Progenitor cell of endocrine pancreas (in vitro differentiated cells): ENCODE measurements at places on chromosomes 16 and 17.

DNA sequence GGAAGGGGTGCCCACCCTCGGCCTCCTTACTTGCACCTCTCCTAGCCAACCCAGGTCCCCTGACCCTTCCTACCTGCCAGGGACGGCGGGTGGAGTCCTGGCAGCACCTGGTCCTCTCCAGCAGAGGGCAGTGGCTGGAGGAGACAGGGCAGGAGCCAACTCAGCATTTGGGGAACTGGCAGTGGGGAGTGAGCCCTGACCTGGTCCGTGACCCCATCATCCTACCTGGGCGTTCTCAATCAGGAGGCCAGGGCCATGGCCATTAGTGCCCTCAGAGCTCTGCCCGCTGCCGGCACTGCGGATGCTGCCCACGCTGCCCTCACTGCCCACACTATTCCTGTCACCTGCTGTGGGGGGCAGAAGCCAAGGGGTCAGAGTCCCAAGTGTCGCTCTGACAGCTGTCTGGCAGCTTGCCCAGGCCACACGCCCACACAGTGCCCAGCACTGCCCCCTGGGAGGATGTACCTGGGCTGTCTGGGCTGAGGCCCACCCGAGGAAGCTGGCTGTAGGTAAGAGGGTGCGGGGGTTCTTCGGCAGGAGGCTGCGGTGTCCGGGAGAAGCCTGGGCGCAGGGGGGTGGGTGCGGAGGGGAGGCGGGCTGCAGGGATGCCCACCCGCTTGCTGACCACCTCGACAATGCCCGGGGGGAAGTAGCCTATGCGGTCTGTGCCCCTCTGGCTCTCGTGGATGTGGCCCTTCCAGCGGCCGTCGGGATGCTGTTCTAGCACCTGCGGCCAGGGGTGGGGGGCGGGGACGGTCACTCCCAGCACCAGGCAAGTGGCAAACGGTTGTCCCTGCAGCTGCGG, 10.8 kb downstream of the CASKIN2 start:
- no peak for DNase-seq

- no peak for DNase-seq
These were observed 20.0 kb upstream of the ZFHX3 start for GRCh38 chr16:73067671-73068540.

DNA sequence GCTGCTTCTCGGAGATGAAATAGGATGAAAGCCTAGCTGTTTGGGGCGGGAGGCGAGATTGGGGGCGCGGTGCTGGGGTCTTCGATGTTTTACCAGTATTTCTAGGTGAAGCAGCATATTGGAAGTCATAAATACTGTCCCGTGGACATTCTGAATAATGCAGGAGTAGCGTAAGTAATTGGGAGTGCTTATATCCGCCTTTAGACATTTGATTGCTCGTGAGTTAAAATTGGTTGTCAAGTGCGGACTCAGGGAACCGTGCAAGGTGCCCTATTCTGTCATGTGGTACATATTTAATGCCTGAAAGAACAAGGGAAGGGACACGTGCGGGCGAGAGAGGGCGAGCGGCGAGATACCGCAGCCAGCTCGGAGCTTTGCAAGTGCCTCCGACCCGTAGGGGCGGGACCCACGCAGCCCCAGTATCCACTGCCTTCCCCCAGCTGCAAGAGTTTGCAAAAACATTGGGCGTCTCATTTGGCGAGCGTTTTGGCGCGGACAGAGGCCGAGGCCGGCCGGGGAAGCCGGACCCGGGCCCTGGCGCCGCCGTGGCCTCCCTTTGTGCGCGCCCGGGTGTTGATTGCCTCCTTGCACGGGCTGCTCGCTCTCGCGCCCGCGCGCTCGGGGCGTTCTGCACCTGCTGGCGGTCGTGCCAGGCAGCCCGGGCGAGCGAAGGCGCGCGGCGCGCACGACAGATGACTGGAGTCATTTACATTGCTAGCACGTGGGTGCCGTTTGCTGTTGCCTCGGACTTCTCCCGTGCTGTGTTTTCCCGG, 849.8 kb upstream of the RBFOX1 start:
- DNase-seq: no peak

- no peak for DNase-seq
These were observed 17.3 kb downstream of the COTL1 start for GRCh38 chr16:84600343-84601229.

- DNase-seq: no peak
These were observed 102.8 kb downstream of the CMIP start for GRCh38 chr16:81547194-81547938.

DNA sequence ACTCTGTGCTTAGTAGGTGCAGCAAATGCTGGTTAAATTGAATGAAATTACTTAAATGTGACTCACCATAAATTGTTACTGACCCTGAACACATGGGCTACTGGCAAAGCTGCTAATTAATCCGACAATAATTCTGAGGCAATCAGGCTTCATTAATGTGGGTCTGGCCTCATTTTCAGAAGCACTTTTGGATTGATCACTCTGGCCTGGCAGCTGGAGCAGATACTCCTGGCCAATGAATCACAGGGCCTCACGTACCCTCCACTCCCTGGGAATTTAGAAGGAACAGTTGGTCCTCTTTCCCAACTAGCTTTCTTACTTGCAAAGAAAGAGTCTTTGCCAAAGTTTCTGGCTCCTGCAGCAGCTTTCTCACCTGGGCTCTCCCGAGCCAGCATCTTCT, 162.0 kb upstream of the ZKSCAN2 start:
- no peak for DNase-seq

- DNase-seq: no peak
These were observed 7.6 kb downstream of the AIPL1 start for GRCh38 chr17:6427279-6427781.

DNA sequence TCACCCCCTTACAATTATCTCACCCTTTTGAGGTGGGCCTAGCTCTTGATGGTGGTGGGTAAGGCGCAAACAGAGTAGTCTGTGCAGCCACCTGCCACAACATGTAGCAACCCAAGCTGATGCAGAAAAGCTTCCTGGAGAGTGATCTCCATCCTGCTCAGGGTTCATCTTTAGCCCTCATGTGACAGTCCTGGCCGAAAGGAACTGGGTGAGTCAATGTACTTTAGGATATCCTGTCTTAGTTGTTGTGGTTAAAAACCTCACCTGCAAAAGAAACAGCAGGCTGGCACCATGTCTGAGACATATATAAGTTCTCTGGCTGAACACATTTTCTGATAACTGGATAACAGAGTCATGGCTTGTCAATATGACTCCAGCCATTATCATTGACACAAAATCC, 183.5 kb upstream of the CPHXL start:
- DNase-seq: no peak

DNA sequence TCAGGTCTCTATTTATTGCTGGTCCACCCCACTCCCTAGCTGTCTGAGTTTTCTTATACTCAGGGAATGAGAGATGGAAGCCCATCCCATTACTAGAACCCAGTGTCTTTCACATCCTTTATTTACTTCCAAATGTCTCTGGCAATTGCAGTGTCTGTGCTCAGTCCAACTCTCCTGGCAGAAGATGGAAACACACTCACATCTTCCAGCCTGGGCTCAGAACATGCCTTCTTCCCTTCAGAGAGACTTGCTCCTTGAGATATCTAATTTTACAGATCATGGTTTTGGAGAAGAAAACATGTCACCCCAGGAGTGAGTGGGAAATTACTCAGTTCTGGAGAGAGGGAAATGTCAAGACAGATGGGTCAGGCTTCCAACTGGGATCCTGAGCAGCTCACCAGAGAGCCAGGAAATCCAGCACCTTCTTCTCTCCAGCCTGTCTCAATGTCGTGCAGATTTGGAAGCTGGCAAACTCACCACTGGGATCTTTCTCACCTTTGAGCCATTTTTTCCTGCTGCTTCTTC, 494.4 kb downstream of the HS3ST4 start:
- DNase-seq: no peak
